Natural killer cell (primary cell): ENCODE measurements at places on chromosomes 7 and 10. TPM values are rescaled to one million over a fixed set of nuclear protein-coding genes. Genes with fewer than 3 reads are reported as not detected.

The CHAT gene
- total RNA-seq: not detected

The HOXA7 gene
- not detected for total RNA-seq

The TMEM196 gene
- not detected for total RNA-seq

The DOCK4 gene
- 0.89 TPM for total RNA-seq

The HECW1 gene
- not detected for total RNA-seq

The FMC1 gene
- 7.2 TPM for total RNA-seq

The LRRD1 gene
- not detected for total RNA-seq

The CNNM2 gene
- total RNA-seq: 8.6 TPM

The CALHM1 gene
- total RNA-seq: 0.23 TPM

The ATOH7 gene
- not detected for total RNA-seq

The CDC14C gene
- total RNA-seq: not detected

The MRPS16 gene
- total RNA-seq: 31.4 TPM

The NXPH1 gene
- total RNA-seq: not detected

The RHBDD2 gene
- 61.9 TPM for total RNA-seq

The UCN3 gene
- not detected for total RNA-seq

The PALD1 gene
- total RNA-seq: not detected

The VGF gene
- not detected for total RNA-seq

The TSPAN12 gene
- total RNA-seq: not detected

The CLCN1 gene
- total RNA-seq: 0.16 TPM

The PDE6C gene
- not detected for total RNA-seq
